Thoracic aorta endothelial cell (primary cell): ENCODE measurements at places on chromosomes 6 and 20. TPM values are rescaled to one million over a fixed set of nuclear protein-coding genes. Genes with fewer than 3 reads are reported as not detected.

Gene SEMG1
- not detected in 2 replicates for total RNA-seq

Gene KPNA5
- 13.2 and 14.1 TPM in 2 replicates for total RNA-seq

Gene MOCS1
- 10.5 and 15.7 TPM in 2 replicates for total RNA-seq

Gene TRAPPC3L
- total RNA-seq, result 0.13 and 0.22 TPM in 2 replicates

Gene ZSCAN9
- 16.7 and 17.3 TPM in 2 replicates for total RNA-seq

Gene GABRR1
- total RNA-seq, result not detected in 2 replicates

Gene SNAP25
- total RNA-seq, result not detected in 2 replicates

Gene ADGRB3
- total RNA-seq, result under 0.01 TPM in 1 of 2 replicates, not detected in the other

Gene NINL
- total RNA-seq, result 9.3 and 12.5 TPM in 2 replicates

Gene NRSN1
- not detected in 2 replicates for total RNA-seq

Gene POM121L2
- total RNA-seq, result not detected in 2 replicates

Gene PPP1R3G
- 0.36 and 0.40 TPM in 2 replicates for total RNA-seq
